ENCODE measurements at places on chromosomes 2 and 18.

DNA sequence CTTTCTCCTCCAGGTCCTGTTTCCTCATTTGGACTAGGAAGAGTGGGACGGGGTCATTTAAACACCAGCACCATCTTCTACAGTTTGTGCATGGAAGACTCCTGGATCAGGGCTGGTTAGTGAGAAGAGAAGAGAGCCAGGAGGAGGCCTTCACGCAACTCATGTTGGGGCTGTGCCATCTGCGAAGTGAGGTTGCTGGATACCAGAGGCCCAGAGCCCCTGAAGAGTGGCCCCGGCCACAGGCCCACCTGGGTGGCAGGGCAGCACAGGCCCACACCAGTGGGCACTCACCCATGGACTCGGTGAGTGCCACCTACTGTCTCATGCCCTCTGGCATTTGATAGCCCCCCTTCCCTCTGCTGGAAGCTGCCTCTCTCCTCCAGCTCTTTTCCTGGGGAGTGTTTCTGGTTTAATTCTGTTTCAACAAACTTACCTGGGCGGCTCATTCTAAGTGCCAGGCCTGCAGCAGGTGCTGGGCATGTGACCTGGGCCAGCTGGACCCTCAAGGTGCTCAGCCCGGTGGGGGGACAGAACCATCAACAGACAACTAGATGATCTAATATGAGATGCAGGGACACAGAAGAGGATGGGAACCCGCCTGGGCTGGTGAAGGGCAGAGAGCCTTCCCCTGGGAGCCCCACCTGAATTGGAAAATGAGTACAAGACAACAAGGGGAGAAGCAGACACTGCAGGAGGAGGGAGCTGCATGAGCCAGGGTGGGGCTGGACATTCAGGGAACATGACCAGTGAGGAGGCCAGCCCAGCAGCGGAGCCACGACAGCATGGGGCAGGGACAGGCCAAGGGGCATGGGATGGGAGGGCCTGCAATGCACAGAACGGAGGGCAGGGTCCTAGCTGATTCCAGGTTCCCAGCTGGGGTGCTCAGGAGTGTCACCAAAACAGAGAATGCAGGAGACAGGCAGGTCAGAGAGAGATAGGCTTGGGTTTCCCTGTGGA lies 70.6 kb downstream of the MARCO start:
- DNase-seq = no peak

- DNase-seq = no peak
Measured at GRCh38 chr2:153387203-153387602, 91.4 kb downstream of the RPRM start.

DNA sequence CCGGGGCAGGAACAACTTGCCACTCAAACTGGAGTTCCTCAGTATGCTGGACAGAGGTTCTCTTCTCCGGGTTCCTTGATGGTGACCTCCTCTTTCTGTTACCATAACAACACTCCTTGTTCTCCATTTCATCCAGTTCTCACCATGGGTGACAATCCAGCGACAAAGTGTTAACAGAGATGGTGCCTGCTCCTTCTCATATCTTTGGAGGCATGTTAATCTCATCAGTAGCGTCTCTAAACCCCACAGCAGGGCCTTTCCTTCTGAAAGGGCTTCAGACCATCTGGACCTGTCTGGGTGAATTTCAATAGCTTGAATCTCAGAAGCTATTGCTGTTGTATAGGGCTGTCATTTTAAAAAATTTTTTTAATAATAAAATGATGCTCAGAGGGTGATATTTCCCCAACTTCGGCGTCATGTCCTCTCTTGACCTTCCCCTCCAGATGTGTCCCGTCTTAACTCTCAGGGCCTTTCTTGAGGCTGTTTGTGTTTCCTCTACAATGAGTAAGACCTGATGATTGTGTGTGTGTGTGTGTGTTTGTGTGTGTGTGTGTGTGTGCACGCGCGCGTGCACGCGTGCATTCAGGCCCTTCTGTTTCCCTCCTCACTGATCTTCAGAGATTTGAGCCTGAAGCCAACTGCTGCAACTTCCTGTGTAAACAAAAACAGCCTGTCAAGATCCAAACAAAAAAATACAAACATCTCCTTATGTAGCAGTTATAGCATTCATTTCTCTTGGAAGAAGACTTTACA lies 24.3 kb upstream of the CETN1 start:
- no peak for DNase-seq

- no peak for DNase-seq
Measured at GRCh38 chr18:13099113-13099512, 108.0 kb downstream of the CEP192 start.

DNA sequence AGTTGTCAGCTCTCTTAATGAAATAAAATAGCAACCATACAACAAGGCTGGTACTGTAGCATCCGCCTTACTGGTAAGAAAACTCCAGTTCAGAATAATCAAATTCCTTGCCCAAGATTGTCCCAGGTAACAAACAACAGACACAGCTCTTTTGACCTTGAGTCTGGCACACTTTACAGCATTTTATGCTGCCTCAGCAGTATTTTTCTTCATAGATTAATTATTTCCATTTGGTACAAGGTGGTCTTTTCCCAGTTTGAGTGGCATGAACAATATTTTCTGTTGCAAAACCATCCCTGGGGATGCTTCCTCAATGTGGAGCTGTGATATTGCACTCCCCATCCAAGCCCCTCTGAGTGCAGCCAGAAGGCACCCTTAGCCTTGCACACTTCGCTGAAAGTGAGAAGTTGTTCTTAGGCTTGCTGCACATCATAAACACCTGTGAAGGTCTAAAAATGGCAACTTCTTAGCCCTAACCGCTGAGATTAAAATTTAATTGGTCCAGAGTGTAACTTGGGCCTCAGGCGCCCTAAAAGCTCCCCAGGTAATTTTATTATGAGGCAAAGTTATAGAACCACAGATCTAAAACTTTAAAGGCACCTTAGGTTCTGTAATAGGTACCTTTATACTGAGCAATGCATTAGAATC lies 523.3 kb downstream of the CMPK2 start:
- DNase-seq = no peak

Data from NCI-H2171 (cell line).